G401 (cell line): ENCODE measurements at places on chromosomes 1 and 21.

- no peak for DNase-seq
Observed at GRCh38 chr1:242738702-242739645, 214.5 kb upstream of the PLD5 start.

- DNase-seq, result no peak
Observed at GRCh38 chr1:59752556-59753414, 62.0 kb upstream of the HOOK1 start.

DNA sequence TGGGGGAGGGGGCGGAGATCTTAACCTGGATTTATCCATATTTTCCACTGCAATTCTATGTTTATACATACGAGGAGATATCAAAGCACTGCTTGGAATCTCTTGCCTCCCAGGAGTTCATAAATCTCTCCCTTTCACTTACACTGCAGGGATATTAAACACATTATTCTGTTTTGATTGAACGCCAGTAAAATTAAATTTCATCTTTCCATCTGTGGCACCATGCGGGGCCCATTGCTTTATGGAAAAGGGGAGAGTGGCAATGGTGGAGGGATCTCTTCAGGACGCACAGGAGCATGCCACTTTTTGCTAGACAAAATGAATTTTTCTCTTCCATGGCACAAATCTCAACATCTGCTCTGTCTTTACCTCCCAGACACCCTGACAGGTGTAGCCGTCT is 648.0 kb upstream of the PLXNA2 start:
- DNase-seq, result no peak

DNA sequence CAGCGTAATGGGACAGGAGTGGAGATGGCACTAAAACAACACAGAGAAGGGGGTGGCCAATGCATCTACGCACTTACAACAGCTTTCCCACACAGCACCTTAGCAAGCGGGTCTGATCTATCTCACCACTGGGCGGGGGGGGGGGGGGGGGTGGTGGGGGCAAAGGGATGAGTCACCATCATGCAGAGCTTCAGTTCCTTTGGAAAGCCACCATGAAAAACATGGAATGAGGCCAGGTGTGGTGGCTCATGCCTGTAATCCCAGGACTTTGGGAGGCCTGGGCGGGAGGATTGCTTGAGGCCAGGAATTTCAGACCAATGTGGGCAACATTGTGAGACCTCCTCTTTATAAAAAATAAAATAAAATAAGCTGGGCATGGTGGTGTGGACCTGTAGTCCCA is 47.2 kb downstream of the KLHDC7A start:
- no peak for DNase-seq

DNA sequence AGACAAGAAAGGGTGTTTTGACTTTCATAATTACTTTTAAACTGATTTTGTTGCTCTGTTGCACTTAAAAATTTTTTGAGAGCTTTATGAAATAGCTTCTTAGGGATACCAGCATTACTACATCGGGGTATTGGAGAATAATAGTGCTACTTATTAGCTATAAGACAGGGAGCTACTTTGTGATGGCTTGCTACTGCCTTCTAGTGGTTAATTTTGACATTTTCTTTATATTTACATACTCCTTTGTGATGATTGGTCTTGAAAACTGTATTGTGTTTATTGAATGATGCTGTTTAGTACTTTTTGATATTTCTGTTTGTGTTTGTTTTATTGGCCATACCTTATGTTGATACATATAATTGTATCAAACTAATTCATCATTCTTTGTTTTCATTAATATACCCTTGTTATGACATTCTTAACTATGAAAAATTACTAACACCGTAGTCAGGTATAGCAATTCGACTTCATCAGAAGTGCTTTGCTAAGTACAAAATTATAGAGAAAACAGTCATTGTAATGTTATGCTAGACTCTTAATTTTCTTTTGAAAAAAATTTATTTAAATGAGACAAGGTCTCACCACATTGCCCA is 85.5 kb downstream of the CLIC4 start:
- DNase-seq, result peak; percentile 61

DNA sequence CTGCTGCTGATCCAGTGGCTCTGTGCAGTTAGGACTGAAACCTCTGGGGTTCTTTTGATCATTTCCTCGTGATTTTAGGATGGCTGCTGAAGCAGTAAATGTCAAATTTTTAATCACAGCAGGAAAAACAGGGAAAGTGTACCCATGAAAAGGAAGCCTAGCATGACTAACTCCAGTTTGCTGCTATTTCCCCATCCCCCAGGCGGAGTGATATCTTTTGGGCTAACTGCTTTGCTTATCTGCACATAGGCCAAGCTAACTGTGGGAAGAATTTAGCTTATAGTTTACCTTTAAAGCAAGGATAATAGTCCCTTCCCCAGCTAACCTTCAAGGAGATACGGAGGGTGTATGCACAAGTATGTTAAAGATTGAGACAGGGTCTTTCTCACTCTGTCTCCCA is 149.8 kb upstream of the TNR start:
- no peak for DNase-seq

DNA sequence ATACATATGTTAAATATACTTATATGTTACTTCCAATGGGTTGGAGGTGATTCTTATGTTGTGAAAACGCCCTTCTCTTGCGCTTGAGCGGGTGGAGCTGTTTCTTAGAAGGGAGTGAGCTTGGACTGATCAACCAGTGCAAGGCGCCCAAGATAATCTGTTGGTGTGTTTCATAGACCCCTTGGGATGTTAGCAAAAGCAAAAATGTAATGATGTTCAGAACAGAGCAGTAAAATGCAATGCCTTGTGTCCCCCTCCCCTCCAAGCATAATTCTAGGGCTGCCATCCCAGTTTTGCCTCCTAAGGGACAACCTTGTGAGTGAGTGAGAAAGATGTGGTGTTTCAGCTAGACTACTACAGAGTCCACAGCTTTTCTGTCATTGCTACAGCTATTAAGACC is 6.2 kb upstream of the CD34 start:
- no peak for DNase-seq

DNA sequence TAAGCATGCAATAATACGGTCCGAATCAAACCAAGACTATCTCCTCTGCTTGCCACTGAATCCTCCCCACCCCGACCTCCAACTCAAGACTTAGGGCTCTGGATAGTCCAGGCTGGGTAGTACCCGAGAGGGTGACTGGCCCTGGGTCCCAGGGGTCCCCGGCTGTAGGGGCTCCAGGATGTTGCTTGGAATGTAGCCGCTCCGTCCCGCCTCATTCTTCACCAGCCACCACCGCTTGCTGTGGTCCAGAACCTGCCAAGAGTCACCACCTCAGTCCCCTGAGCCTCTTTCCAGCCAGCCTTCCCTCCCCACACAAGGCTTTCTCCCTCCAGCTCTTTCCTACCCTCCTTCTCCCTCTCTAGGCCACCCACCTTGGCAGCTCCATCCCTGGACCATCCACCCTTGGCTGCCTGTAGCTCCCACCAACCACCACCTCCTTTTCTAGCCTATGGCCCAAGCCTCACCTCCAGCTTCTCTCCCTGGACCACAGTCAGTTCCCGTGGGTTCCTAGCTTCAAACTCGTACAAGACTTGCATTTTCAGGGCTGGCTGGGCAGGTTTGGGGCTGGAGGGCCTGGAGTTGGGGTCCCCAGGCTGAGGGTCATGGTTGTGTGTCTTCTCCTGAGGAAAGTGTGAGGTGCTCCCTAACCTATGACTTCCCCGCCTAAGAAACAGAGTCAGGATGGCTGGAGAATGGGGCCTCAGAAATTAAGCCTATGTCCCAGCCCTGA is 10.9 kb upstream of the GSTM3 start:
- no peak for DNase-seq

DNA sequence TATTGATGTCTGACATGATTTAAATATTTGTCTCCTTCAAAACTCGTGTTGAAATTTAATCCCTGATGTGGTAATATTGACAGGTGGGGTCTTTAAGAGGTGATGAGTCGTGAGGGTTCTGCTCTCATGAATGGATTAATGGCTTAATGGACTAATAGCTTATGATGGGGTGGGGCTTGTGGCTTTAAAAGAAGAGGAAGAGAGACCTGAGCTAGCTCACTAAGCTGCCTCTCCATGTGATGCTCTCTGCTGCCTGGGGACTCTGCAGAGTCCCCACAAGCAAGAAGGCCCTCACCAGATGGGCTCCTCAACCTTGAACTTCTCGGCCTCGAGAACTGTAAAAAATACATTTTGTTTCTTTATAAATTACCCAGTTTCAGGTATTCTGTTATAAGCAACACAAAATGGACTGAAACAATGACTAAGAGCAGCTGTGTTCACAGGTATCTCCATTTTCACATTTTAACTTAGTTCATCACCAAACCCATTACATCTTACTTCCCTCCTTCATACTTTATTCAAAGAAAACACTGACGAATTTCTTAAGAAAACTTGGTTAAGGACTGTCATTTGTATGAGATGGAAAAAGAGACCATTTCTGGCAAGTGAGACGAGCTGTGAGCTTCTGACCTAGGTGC is 12.1 kb upstream of the AIM2 start:
- DNase-seq, result no peak

GRCh38 chr1:206962272-206962671 is 8.0 kb downstream of the FCAMR start:
- DNase-seq, result no peak

DNA sequence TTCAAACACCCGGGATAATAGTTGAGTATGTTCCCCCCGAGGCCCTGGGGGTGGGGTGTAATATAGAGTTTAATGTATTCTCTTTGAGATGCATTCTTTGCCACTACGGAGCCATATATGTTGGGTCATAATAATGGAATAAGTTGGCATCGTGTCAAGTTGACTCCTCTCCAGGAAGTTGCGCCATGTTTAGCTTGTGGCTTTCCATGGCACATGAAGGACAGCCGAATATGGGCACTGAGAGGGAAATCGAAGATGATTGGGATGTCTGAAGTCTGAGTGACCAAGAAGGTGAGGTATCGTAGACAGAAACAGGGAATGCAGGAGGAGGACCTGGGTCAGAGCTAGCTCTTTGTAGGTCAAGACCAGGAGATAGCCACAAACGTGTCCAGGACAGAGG is 92.6 kb downstream of the PAX7 start:
- DNase-seq, result no peak

GRCh38 chr1:226691247-226691646 is 47.8 kb downstream of the ITPKB start:
- no peak for DNase-seq

GRCh38 chr1:205199931-205200299 is 11.6 kb downstream of the DSTYK start:
- no peak for DNase-seq

GRCh38 chr1:87226341-87226760 is 102.3 kb upstream of the LMO4 start:
- no peak for DNase-seq

- no peak for DNase-seq
Observed at GRCh38 chr1:78047106-78047505, 1.3 kb downstream of the GIPC2 start.

DNA sequence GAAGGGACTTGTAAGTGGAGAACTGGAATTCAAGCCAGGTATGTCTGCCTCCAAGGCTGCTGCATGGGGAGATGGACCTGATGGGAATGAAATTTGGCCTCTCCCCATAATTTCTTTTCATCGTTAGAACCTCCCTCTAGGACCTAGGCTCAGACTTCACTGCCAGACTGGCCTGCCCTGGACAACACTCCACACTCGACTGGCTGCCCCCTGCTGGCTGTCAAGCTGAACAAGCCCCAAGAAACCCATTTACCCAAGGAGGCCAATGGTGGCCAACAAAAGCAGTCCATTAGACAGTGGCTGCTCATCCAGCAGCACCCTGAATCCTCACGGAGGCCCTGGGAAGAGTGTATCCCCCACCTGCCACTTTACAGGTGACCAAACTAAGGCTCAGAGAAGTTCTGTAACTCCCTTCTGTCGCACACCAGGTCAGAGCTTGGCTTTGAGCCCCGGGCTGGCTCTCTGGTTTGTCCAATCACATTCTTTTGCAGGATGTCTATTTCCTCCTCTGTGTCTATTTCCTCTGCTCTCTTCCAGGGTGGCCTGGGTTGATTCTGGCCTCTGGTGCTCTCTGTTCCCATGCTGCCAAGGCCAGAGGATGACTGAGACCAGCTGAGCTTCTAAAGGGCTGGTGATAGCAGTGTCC is 3.8 kb downstream of the RNF186 start:
- peak; percentile 11 for DNase-seq

DNA sequence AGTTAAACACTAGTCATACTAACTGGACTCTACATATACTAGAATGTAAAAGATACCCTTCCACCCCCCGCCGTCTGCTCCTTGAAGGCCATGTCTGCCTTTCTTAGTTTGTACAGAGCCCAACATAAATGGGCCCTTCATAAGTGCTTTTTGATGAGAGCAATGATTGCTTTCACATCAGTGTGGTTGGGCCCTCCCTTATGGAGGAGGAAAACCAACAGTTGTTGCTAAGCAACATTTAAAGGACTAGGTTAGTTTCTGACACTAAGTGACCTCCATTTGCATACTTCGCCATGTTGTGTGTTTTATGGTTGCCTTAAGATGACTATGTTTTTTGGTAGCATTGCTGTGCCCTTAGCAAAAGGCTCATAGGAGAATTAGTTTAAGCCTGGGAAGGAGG is 182.0 kb upstream of the SGIP1 start:
- DNase-seq, result no peak

- no peak for DNase-seq
Observed at GRCh38 chr1:67844988-67845387, 11.7 kb upstream of the GNG12 start.

DNA sequence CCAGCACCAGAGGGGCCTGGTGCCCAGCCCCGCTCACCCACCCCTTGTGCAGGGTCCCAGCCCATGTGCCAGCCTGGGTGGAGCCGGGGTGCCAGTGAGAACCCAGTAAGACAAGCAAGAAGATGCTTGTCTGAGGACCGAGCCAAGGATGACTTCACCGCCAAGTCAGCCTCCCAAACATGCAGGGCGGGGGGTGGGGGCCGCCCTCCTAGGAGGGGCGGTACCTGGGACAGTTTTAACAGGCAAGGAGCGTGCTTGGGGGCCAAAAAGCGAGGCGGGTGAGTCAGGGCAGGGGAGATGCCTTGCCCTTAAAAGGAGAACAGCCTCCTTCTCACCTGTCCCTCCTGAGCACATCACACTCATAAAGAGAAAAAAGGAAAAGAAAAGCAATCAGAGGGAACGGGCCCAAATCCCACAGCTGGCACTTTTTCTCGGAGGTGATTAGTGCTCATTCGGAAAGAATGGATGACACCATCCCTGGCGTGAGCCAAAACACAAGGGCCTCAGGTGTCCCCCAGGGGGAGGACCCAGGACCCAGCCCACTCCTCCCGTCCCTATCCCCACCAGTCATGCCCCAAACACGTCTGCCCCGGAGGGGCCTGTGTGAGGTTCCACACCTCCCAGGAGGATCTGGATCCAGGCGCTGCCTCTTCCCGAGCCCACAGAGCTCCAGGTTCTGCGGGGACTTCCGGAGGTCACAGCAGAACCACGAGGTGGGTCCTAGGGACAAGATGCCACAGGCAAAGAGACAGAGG is 77.6 kb upstream of the IFFO2 start:
- no peak for DNase-seq

DNA sequence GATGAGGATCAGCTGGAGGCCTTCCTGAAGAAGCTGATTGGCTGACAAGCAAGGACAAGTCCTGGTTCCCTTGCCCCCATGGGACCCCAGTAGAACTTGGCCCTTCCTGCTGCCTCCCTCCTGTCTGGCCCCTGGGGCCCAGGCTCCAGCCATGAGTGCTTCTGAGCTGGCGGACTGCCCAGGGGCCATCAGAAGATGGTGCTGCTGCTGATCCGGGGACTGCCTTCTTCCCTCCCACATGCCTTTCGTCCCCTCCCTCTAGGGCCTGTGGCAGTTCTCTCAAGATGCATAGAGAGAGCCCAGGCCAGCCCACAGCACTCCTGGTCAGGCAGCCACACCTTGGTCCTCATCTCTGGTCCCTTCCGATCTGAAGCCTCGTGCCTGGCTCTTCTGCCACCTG is 57.9 kb upstream of the PRKACB start:
- no peak for DNase-seq
